Right ventricle myocardium inferior (tissue), 1 donor: ENCODE measurements at places on chromosomes 4 and X.

- no peak for DNase-seq
Observed at GRCh38 chr4:29304595-29304994, 1415.6 kb upstream of the PCDH7 start.

DNA sequence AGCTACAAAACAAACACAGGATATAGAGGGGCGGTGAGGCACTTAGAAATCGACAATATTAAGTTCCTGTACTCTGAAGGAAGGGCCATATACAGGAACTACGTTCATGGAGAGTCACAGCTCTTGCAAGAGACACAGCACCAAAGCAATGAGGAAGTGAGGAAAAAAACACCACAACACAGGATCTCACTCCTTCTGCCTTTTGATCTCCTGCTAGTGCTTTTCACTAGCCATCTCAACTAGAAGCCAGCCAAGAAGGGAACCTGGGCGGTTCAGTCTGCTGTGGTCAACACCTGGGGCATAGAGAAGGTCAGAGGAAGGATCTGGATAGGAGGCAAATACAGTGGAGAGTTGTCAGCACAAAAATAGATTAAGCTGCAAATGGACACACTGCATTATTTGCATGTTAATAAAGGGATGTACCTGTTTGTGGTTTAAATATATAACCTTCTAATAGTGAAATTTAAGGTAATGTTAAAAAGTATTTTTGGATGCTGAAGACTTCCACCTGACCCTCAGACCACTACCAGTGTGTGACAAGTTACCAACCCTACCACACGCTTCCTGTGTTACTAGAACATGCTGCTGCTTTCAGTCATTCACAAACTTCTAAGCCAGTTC is 104.6 kb downstream of the DTHD1 start:
- no peak for DNase-seq

- DNase-seq = no peak
Observed at GRCh38 chrX:52977953-52978352, 19.6 kb upstream of the FAM156A start.

- no peak for DNase-seq
Observed at GRCh38 chr4:38470735-38471262, 193.2 kb upstream of the KLF3 start.

DNA sequence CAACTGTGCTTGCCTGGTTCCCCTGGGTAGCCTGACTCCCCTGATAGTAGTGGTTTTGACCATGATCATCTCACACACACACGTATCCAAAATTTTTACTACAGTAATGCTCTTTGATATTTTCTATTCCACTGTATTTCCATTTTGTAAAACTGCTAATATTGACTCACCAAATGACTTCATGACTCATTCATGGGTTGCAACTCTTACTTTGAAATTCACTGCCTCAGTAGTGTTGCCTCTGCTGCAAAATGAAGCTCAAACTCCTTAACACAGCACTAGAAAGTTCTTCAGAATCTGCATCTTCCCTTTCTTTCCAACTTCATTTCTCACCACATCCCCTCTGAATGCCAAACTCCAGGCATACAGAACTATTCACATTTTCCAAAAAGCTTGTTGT is 20.3 kb downstream of the QRFPR start:
- no peak for DNase-seq

DNA sequence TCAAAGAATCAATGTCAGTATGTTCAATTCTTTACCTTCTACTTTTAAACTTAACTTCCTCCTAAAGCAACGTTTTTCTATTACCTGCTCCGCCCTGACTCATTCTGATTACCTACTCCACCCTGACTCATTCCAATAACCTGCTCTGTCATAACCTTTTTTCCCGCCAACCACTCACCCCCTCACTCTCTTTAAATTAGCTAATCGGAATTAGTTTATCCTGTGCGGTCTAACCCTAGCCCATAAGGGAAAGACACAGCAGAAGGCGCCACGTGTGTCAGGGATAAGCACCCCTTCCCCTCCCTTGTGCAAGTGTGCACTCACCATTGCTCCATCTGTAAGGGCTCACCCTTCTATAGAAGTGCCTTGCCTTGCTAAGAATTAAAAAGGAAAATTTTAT is 64.4 kb downstream of the EIF4E start:
- no peak for DNase-seq

- DNase-seq = no peak
Observed at GRCh38 chrX:152831391-152831790, 528 bp downstream of the NSDHL start.

DNA sequence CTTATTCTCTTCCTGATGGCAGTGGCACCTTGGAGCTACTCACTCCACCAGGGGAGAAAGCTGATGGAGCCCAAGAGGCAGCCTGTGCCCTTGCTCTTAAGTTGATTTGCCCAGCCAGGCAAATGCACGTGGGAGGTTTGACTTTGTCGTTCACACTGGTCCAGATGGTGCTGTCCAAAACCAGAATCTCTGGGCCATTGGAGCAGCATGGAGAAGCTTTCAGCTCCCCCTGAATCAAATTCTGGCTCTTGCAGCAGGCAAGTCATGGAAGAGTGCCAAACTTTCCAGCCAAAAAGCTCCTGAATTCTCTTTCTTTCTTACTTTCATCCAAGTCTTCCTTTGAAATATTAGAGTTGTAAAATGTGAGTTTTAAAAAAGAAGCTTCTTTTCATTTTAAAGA is 970.4 kb downstream of the RPA4 start:
- no peak for DNase-seq

GRCh38 chrX:30280428-30280827 is 28.8 kb downstream of the NR0B1 start:
- DNase-seq = no peak

GRCh38 chrX:85590638-85591037 is 211.2 kb upstream of the POF1B start:
- no peak for DNase-seq
